ENCODE measurements at places on chromosomes 3 and 15.

GRCh38 chr3:191521055-191521454 is 60.1 kb downstream of the PYDC2 start:
- DNase-seq, result no peak

GRCh38 chr3:123660900-123661299 is 76.0 kb upstream of the HACD2 start:
- no peak for DNase-seq

DNA sequence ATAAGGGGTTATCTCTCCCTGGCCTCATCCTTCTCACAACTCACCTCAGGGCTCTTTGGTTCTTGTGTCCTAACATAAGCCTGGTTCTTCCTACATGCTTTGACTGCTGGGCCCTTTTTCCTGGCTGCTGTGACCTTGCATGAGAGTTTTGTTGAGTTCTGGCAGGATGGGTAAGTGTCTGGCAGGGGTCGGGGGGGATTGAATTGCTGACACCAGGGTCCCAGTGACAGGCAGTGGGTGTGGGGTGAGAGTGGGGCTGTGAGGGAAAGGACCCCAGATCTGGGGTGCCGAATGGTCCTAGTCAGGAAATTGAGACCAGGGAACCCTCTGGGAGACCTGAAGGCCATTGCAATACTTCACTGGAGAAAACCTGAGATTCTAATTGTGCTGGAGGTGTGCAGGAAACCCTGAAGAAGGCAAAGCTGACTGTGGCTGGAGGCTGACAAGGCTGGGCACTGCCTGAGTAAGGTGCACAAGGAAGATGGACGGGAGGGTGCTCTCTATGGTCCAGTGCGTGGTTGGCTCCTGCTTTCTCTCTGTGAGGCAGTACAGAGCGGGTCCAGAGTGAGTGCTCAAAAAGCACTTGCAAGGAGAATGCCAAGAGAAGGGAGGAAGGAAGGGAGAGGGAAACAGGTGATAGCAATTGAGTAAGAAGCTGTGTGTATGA is 76.8 kb downstream of the CLSTN2 start:
- DNase-seq, result no peak

DNA sequence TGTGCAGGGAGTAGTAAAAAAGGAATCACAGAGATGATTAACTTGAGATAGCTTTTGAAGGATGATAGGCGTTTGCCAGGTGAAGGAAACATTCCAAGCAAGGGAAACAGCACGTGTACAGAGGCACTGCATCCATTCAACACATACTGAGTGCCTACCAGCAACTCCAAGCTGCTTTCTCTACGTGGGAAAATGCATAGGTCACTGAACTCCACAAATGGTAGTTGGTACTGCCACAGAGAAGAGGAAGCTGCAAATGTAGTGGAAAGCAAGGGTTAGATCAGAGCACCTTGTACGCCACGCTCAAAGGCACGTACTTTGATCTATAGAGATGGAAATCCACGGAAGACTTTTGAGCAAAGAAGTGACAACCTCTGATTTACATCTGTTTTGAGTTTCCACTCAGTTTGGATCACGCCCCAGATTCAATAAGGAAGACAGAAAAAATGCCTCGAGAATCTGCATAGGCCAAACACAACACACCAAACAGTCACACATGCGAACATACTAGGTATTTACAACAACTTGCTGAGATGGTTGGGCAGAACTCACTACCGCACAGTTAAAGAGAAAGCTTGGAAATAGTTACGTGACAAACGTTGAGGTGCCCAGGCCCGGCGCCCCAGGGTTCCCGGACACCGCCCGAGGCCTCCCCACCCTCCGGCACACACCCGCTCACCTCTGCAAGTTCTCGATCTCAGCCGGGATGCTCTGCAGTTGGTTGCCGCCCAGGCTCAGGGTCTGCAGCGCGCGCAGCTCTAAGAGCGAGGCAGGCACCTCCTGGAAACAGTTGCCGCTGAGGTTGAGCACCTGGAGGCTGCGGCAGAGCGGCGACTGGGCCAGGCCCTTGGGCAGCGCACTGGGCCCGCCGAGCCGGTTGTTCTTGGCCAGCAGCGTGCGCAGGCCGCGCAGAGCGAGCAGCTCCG is 826 bp downstream of the LRRC58 start:
- peak; percentile 35 for DNase-seq

- DNase-seq, result peak; percentile 26
Observed at GRCh38 chr3:14463330-14464140, 61.1 kb downstream of the SLC6A6 start.

GRCh38 chr3:13057282-13058040 is 15.8 kb downstream of the IQSEC1 start:
- DNase-seq, result peak; percentile 33

DNA sequence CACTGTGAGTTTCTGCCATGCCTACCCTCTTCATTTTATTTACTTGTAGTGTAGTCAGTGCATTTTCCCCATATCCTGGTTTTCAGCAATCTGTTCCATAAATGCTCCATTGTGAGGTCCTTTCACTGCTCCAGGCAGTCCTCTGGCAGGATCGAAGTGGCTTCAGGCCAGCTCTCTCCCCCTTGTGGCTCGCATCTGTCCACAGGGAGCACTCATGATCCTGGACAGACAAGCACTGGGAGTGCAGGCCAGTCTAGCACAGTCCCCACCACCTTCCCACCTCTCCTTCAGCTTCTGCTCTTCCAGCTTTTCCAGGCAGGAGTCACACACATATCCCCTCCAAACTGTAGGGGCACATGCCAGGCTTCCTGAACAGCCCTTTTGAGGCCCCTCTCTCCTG is 173.6 kb downstream of the PPM1L start:
- no peak for DNase-seq

GRCh38 chr3:128807186-128807830 is 72.1 kb upstream of the ACAD9 start:
- no peak for DNase-seq

GRCh38 chr3:197794115-197794514 is 3.1 kb downstream of the LRCH3 start:
- DNase-seq, result no peak

DNA sequence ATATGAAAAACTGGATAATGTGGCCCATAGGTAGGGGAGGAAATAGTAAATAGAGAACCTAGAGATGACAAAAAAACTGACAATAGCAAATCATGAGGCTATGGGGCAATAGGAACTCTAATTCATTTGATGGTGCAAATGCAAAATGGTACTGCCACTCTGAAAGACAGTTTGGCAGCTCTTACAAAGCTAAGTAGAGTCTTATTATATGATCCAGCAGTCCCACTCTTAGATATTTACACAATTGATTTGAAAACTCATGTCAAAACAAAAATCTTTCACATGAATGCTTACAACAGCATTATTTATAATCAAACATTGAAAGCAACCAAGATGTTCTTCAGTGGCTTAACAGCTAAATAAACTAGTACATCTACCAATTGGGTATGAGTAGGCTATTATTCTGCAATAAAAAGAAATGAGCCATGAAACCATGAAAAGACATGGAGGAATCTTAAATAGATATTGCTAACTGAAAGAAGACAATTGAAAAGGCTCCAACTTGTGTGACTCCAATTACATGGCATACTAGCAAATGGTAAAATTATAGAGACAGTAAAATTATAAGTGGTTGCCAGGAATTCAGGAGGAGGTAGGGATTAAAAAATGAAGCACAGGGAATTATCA is 321.8 kb upstream of the STAC start:
- peak; percentile 86 for DNase-seq

DNA sequence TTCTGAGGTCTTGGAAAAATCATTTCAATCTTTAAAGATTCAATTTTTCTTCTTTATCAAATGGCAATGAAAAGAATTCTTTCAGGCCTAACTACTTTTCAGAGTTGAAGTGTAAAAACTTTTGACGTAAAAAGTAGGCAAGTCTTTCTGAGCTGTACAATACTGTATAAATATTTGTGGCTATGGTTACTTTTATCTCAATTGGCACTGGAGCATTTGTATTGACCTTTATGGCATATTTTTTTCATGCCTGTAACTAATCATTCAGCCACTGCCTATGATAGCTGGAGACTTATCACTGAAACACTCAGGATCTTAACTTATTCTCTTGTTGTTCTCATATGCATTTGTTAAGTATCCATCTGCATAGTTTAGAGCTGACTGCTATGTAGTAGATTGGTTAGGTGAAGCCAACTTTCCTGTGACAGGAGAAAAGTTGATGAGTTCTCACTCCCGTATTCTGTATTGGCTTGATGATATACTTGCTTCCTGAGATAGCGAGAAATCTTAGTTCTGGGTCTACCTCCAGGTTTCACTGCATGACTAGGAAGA is 290.4 kb upstream of the TBL1XR1 start:
- no peak for DNase-seq

GRCh38 chr3:151684094-151684493 is 49.6 kb upstream of the AADACL2 start:
- no peak for DNase-seq

GRCh38 chr3:28612232-28612631 is 263.6 kb upstream of the AZI2 start:
- peak; percentile 16 for DNase-seq

DNA sequence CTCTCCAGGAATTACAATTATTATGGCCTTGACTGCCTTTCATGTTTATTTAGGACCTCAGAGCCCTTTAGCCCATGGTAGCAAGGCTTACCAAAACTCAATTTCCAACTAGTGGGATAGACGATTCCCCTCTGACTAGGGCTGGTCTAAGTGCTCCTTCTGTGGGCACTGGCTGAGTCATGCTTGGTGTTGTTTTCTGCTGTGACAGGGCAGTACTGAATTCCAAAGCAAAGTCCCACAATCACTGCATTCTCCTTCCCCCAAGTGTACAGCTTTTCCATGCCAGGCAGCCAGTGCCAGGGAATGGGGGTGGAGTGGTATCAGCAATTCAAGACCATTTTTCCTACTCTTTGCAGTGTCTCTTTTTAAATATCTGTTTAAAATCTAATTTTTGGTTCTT is 509.0 kb upstream of the NECTIN3 start:
- DNase-seq, result no peak

DNA sequence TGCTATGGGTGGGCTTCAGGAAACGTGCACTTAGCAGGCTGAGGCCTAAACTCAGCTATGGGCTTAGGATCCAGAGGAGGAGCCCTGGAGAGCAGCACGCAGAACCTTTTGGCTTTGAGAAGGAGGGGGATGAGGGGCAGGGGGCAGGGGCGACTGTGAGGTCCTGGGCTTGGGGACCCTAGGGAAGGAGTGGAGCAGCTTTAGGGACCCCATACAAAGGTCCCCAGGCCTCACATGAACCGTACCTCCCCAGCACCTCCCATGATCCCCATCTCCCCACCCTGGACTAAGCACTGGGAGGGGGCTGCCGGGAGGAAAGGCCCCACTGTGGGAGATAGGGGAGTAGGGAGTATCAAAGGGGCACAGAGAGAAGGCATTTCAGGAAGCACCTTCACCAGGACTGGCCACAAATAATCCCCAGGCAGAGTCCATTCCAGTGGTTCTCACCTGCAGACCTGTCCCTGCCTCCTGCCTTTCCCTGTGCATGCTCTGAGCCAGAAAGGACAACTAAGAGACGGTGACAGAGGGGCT is 62.0 kb upstream of the KLF13 start:
- DNase-seq, result no peak

DNA sequence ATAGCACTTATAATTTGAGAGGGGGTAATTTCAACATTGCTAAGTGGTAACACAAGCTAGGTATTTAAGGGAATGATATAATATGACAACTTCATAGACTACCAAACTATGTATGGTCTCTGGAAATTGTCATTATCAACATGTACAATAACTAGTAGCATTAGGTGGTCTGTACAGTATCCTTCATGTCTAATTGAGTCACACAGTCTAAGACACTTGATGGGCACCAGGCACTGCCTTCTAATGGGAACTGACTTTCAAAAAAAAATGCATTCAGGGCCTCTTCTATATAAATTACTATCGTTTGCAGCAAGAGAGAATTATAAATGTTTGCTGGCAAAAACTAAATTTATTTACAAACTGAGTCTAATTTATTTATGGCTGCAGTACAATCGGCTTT is 271.8 kb downstream of the MECOM start:
- no peak for DNase-seq

GRCh38 chr3:190384309-190384756 is 3.6 kb upstream of the CLDN16 start:
- no peak for DNase-seq

GRCh38 chr15:77387365-77388105 is 32.4 kb downstream of the PEAK1 start:
- DNase-seq, result no peak

DNA sequence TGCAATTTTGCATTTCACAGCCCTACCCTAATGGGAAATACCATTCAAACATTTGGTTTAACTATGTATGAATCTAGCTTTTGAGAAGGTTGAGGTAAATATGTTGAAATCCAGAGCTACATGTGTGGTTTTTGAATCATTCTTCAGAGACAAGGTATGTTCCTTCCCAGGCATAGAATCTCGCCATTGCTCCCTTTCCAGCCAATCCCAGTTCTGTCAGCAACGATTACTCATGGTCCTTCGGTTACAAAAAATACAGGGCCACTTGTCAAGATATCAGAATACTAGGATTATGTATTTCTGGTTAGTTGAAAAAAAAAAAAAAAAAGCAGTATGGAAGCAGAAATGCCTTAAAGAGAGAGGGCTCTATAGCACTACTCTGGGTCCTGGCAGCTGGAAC is 182.4 kb downstream of the RBMS3 start:
- DNase-seq, result no peak

GRCh38 chr3:73433687-73434086 is 191.1 kb downstream of the PDZRN3 start:
- no peak for DNase-seq

- DNase-seq, result no peak
Observed at GRCh38 chr3:100526613-100527346, 34.4 kb downstream of the TMEM45A start.

DNA sequence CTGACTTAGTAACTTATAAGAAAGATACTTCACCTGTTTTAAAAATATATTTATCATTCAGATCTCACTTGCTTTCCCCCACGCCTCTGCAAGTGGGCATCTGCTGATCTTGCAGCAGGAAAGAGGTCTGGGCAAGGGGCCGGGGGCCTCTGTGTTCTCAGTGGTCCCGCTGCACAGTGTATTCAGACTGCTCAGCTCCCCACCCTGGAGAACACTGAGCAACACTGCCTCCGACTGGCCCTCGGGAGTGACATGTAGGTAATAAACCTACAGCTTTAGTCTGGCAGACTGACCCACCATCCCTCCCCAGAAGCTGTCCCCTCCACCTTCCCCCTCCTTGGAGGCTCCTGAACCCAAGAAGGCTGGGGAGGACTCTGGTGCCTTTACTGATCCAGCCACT is 43.8 kb downstream of the GABRB3 start:
- DNase-seq, result no peak

DNA sequence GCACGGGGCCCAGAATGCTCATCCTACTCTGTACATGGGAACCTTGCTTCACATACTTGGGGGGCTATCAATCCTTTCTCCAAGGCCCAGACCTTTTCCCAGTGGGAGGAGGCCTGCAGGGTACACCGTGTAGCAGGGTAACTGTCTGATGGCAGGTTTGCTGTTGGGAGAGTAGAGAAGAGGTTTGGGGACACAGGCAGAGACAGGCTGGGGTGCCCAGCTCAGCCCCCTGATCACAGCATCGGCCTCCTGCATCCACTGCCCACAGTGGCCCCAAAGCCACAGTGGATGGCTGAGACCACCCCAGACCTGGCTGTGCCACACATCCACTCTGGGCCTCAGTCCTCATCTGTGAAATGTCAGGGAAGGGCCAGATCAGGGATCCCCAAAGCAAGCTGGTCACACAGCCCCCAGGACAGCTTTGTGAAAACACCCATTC is 5.6 kb downstream of the CHRNA3 start:
- no peak for DNase-seq

GRCh38 chr3:180881065-180881801 is 31.2 kb upstream of the FXR1 start:
- DNase-seq, result no peak

Measured in NCI-H345 (cell line).